ENCODE measurements at places on chromosomes 4 and X.

GRCh38 chrX:23434356-23434884, 99.8 kb downstream of the PTCHD1 start:
- no peak for DNase-seq

- DNase-seq = no peak
Measured at GRCh38 chr4:17511051-17511450, 839 bp downstream of the QDPR start.

DNA sequence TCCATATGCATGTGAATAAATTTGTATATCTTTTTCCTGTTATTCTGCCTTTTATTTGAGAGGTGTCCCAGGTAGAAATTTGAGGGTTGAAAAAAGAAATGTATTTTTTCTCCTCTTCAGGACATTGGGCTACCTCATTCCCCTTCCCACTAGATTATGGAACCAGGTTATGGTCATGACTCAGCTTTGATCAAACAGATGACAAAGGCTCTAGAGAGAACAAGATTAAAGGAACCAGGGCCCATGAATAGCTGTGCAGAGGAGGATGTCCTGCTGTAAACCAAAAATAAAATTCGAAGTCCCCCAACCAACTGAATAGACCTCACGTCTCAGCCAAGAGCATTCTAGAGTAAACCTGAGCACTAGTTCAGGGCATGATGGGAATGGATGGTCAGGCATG, 313.2 kb downstream of the RAPGEF2 start:
- no peak for DNase-seq

DNA sequence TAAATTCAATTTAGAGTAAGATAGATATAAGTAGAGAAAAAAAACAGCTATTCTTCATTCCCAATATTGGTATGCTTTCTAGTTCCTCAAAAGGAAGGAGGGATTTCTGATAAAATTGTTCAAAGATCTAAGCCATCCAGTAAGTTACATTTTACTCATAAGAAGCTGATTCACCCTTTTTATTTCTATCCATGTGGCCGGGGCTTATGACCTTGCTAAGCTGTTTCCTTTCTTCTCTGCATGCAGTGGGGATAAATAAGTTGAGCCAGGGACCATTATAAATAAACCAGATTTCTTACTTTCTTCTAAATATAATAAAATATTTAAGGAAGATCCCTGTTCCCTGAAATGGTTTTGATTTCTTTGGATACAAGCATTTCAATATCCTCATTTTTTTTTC, 502.3 kb downstream of the PDHA2 start:
- no peak for DNase-seq

DNA sequence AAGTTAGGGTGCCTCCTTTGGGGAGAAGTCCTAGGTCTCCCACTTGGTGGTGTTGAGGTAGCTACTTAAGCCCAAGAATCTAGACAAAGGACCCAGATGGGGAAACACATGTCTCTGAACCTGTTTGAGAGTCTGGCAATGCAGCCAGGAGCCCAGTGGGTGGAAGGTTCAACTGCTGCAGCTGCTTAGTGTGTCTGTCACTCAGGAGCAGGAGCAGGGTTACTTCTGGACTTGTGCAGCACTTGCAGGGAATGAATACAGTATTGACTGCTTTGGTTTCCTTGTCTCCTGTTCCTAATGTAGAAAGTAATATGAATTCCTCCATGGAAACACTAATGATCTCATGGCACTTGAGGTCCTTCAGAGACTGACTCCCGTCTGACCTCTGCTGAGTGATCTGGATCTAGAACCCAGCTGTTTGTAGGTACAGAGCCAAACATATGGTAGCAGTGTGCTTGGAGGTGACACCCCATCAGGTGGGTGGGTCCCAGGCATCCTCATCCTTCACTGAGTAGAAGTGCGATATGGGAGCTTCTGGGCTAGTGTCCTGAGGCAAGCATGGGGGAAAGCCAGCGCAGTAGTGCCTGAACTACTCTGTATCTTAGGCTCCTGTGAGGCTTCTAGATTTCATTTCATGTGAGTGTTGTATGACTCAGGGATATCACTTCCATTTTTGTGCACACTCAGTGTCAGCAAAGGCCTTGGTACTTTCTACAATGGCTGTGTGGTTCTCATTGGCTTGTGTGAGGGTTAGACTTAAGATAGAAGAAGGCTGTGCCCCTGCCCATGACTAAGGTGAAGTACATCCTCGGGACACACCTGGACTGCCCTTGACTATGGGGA, 85.0 kb upstream of the WDR1 start:
- DNase-seq = no peak

DNA sequence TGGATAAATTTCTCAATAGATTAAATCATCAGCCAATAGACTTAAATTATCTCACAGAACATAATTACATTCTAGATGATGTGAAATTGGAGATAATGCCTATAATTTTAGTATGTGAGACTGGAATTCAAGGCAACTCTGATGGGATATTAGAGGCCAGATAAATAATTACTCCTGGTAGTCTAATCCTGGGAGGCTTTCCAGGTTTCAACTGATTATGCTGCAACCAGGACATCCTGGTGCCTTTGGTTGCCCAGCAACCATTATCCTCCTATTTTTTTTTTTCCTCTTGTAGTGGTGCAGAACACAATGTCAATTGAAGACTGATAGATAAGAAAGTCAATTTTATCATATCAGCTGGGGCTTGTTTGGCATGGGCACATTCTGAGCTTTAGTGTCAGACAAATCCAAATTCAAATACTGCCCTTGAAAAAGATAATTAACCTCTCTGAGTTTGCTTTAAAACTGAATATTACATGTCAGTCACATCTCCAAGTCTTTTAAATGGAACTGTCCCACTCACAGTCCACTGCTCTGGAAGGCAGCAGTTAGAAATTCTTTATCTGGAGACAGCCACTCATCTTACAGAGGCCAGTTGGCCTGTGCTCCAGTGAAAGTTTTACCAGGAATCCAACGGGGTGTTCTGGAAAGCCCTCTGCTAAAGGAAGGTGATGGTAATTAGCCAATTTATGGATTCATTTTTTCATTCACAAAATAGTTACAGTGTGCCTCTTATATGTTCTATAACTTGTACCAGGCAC, 95.3 kb upstream of the GUCY1A1 start:
- DNase-seq = no peak

Measured in activated CD8-positive, alpha-beta memory T cell treated with anti-CD3 and anti-CD28 coated beads, Interleukin-2, amount 50 U/mL, for 48 hours (primary cell).